Ascending aorta (tissue), 2 donors: ENCODE measurements at places on chromosomes 3 and 15.

DNA sequence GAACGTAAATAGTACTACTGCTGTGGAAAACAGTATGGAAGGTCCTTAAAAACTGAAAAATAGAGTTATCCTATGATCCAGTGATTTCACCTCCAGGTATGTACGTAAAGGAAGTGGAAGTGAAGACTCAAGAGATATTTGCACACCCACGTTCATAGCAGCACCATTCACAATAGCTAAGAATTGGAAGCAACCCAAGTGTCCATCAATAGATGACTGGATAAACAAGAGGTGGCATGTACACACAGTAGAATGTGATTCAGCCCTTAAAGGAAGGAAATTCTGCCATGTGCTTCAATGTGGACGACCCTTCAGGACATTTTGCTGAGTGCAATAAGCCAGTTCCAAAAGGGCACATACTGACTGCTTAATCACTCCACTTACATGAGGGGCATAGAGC, 188.3 kb downstream of the APBA2 start:
- H3K4me3 ChIP-seq, result no peak overlapping the region
- H3K27ac ChIP-seq, result no peak overlapping the region
- no peak for DNase-seq
- no peaks in the 10 kb centered on the region for H3K27me3 ChIP-seq
- H3K36me3 ChIP-seq, result no peaks in the 10 kb centered on the region

DNA sequence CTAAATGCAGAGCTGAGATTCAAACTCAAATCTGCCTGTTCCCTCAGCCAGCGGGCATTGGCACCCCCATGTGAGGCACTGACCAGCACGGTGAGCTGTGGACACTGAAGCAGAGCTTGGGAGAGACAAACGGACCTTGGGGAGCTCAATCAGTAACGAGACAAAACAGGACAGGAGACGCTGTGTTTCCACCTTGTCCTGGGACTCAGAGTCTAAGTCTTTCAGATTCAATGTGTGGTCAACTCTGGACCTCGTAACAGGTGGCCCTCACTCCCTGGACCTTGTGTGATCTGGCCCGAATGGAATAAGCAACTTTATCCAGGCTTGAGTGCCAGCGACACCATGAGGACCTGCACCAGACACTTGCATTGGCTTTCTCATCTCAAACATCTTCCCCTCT, 232.5 kb downstream of the UACA start:
- no peaks in the 10 kb centered on the region for H3K4me1 ChIP-seq
- H3K27me3 ChIP-seq, result no peaks in the 10 kb centered on the region

DNA sequence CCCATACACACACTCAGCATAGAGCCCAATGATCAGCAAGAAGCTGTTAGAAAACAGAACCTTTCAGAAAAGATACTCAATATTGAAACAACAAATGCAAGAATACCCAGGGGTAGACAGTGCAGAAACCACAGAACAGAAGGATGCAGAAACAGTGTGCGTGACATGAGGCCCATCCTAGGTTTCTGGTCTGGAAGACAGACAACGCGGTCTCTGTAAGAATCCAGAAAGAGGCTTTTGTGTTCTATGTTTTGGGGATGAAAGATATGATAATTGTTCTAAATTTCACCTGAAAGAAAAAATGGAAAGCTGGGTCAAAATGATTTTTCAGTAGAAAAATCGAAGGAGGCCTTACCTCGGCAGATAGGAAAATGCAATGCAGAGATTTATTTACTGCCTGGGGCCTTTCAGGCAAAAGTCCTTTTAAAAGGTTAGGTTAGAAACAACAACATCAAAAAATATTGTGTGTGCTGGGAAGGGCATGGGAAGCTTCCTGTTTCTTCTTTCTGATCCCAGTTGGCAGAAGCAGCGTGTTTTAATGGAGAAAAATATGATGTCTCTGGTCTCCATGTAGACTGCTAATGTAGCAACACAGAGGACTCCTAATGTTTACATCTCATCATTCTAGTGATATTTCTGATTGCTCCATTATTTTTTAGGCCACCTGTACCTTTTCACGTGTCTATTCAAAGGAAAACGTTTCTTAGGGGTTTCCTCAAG, 17.0 kb downstream of the SYNM start:
- H3K27ac ChIP-seq, result peak overlapping the region; percentile 97
- H3K36me3 ChIP-seq, result peaks cover 9% of the 10 kb centered on the region
- peaks cover 59% of the 10 kb centered on the region for H3K4me1 ChIP-seq
- H3K27me3 ChIP-seq, result no peaks in the 10 kb centered on the region
- no peak for DNase-seq

DNA sequence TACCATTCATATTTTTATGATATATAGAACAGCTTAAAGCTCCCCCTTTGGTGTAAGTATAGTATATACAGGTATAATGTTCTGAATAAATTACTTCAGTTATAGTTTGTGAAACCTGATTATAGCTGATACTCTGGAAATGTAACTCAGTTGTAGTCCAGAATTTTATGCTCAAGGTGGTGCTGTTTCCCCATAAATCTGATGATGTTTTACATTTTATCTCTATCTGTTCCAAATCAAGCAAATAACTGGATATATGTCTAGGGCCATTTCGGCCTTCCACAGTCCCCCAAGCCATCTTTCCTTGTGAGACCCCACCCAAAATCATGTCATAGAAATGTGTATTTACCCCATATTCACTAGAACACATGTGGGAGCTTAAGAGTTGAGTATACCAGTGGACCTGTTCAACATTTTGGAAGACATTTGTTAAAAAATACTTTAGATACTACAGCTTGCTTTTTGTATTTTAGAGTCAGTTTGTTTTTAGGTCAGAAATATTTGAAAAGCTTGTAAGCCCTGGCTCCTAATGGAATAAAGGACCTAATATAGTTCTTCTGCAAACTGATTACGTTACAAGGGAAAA, 107.1 kb downstream of the ATG7 start:
- H3K36me3 ChIP-seq, result no peaks in the 10 kb centered on the region
- H3K27ac ChIP-seq, result peak overlapping the region; percentile 42
- H3K27me3 ChIP-seq, result no peaks in the 10 kb centered on the region
- DNase-seq, result no peak
- peak overlapping the region; percentile 6 for H3K4me3 ChIP-seq

GRCh38 chr3:194976049-194976451, 290.4 kb downstream of the FAM43A start:
- H3K27ac ChIP-seq, result peak overlapping the region; percentile 76
- DNase-seq, result no peak
- H3K27me3 ChIP-seq, result no peaks in the 10 kb centered on the region

GRCh38 chr3:25041871-25042584, 386.0 kb upstream of the RARB start:
- H3K4me3 ChIP-seq, result no peak overlapping the region
- H3K27me3 ChIP-seq, result no peaks in the 10 kb centered on the region
- peaks cover 4% of the 10 kb centered on the region for H3K4me1 ChIP-seq
- no peaks in the 10 kb centered on the region for H3K36me3 ChIP-seq
- no peak overlapping the region for H3K27ac ChIP-seq

DNA sequence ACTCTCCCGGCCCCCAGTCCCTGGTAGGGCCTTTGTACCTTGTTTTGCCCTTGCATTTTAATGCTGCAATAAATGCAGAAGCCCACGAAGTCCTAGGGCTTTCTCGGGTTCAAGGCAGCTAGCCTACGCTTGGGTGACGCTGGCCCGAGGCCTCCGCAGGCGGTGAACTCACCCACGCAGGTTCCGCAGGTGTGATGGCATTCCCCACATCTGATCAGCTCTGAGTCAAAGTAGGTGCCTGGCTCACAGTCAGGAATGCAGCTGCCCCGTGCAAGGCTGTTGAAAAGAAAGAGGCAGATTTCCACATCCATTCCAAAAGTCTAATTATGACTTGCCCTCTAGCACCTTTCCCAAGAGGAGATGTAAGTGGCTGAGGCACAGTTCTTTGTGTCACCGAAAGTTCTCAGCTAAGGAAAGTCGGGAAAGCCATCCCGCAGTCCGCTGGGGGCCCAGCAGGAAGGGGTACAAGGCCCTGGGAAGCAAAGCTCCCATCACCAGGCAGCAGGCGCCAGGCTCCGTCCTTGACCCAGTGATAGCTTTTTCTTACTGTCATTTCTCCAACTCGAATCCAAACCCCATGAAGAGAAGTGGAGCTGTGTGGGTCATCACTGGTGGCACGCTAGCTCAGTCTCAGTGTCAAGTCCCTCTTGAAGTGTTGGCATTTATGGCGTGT, 23.2 kb upstream of the SNRPA1 start:
- no peaks in the 10 kb centered on the region for H3K27me3 ChIP-seq
- no peak overlapping the region for H3K27ac ChIP-seq
- DNase-seq, result peak; percentile 44
- H3K36me3 ChIP-seq, result no peaks in the 10 kb centered on the region
- H3K4me3 ChIP-seq, result no peak overlapping the region
- no peaks in the 10 kb centered on the region for H3K4me1 ChIP-seq

DNA sequence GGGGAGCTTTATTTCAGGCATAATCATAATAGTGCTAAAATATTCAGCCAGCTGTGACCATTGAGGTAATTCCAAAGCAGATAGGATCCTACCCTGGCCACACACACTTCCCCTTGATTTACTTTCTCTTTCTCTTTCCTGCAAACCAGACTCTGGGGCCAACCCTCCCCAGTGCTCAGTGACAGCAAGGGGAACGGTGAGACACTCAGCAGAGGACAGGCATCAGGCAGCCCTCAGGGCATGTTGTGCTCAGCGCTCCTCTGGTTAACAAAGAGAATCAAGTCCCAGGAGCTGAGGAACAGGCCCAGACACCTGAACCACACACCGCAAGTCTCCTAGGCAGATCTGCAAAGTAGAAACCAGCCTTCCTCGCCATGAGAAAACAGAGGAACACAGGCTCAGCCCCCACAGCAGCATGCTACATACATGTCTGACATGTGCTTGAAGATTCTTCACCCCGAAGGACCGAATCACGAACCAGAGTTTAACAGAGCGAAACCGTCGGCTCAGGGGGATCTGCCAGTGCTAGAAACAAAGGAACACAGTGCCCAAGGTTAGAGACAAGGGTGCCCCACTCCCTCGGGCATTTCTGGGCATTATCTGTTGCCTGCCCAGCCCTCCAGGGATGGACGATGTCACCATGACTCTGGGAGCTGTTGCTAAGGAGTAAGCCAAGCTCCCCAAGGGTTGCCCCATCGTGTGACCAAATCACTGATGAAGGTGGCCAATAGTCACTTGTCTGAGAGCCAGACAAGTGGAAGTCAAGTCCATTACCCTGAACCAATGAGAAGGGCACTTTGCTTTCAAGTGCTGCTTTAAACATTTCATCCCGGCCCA, 17.5 kb downstream of the HDC start:
- H3K36me3 ChIP-seq, result no peaks in the 10 kb centered on the region
- no peaks in the 10 kb centered on the region for H3K27me3 ChIP-seq
- no peak overlapping the region for H3K27ac ChIP-seq

DNA sequence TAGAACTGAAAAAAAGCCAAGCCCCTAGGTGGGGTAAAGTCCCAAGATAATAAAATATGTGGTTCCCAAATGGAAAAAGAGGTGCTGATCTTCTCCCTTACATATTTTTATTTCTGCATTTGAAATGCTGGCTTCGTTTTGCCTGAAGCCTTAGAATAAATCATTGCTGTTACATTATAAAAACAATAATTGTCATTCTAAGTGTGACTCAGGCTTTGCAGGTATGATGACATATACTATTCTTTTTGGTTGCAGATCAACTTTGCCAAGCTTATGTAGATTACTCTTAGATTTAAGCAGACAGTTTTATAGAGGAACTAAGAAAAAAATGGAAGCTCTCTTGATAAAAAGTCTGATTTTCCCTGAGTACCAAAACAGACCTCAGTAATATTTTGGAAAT, 7.5 kb downstream of the IDH3A start:
- DNase-seq, result no peak
- H3K4me3 ChIP-seq, result no peak overlapping the region
- peaks cover 28% of the 10 kb centered on the region for H3K36me3 ChIP-seq
- peaks cover 25% of the 10 kb centered on the region for H3K4me1 ChIP-seq
